Sciatic nerve (tissue), 2 donors: ENCODE measurements at places on chromosomes 5 and 9.
A peak's percentile ranks its signal among the peaks of the same experiment; 100 is the strongest.

GRCh38 chr5:93603793-93604643 is 21.0 kb downstream of the NR2F1 start:
- DNase-seq: peak; percentile 76

DNA sequence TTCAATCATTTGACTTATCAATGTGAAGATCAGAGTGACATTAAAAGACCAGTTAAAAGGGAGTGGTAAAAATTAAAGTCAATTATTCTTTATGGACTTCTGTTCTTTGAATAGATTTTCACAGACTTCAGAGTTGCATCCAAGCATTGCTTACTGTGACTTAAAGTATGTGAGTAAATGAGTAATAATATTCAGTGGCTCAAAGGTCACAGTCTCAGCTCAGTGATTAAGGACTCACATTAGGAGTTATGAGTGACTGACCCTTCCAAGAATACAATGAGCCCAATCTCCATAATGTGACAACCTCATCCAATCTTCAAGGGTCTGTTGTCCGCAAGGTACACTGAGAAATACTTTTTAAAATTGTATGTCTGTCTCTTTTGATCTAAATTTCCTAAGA is 811.2 kb downstream of the BRINP1 start:
- DNase-seq: no peak

DNA sequence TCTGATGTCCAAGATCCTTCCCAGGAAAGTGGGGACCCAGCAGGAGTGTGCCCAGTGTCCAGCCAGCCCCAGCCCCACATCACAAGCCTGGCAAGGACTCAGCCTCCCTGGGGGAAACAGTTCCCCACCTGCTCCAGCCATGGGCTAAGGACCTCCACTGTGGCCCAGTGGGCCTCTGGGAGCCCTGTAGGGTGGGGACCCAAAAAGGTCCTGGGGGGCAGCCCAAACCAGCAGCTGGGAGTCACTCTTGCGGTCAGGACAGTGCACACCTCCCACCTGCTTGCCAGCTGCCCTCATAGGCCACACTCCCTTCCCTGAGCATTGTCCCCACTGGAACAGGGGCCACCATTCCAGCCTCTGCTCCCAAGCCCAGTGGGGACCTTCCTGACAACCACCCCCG is 1.7 kb downstream of the ABCA2 start:
- DNase-seq: no peak

- no peak for DNase-seq
These were observed 8.8 kb upstream of the CCL27 start for GRCh38 chr9:34671307-34671706.

- DNase-seq: no peak
These were observed 352.1 kb downstream of the GADD45G start for GRCh38 chr9:89956907-89957306.
